CD8-positive, alpha-beta memory T cell (primary cell): ENCODE measurements at places on chromosomes 5 and 9. TPM values are rescaled to one million over a fixed set of nuclear protein-coding genes. Genes with fewer than 3 reads are reported as not detected.

DNA sequence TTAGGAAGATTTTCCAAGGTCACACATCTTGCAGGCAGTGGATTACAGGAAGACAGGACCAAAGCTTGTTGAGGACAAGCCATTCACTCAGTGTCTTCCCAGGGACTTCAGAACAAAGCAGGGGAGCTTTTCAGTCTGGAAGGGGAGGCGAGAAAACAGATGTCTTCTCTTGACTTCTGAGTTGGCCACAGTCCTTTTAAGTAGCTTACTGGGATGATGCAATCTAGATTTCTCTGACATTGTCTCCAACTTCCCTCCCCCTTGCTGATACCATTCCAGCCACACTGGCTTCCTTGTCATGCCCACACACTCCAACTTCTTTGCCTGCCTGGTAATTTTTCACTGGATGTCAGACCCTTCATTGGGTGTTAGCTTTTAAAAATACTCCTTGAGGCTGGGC, 174.2 kb upstream of the TBC1D2 start:
- DNase-seq = no peak
- H3K4me3 ChIP-seq = no peak overlapping the region
- no peaks in the 10 kb centered on the region for H3K27me3 ChIP-seq
- H3K27ac ChIP-seq = no peak overlapping the region
- no peaks in the 10 kb centered on the region for H3K36me3 ChIP-seq

DNA sequence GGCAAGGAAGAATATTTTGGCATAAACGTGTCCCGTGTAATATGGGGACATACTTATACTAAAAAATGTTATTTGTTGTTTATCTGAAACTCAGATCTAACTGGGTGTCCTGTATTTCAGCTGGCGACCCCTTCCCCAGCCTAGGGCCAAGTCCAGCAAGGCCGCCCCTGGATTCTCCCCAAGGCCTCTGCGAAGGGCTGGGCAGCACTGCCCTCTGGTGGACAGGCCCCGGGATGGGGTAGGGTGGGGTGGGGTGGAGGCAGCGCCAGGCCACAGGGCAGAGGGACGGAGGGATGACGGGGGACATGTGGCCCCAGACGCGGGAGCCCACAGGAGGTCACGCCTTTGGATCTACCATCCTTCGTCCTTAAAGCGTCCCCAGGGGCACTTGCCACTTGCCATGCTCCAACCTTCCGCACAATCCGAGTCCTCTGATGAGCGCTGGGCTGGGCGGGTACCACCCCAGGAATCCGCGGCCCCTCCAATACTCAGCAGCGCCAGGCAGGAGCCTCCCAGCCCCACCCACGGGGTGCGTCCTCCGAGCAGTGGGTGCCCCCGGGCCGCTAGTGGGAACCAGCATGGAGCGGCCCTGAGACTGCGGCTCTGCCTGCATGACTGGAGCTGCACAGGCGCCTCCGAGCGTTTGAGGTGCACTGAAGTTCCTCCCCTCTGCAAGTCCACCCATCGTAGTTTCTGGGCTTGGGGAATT, 7.1 kb upstream of the AGPAT2 start:
- no peak for DNase-seq
- H3K4me1 ChIP-seq = no peaks in the 10 kb centered on the region
- H3K4me3 ChIP-seq = no peak overlapping the region
- no peaks in the 10 kb centered on the region for H3K27me3 ChIP-seq
- no peaks in the 10 kb centered on the region for H3K36me3 ChIP-seq

DNA sequence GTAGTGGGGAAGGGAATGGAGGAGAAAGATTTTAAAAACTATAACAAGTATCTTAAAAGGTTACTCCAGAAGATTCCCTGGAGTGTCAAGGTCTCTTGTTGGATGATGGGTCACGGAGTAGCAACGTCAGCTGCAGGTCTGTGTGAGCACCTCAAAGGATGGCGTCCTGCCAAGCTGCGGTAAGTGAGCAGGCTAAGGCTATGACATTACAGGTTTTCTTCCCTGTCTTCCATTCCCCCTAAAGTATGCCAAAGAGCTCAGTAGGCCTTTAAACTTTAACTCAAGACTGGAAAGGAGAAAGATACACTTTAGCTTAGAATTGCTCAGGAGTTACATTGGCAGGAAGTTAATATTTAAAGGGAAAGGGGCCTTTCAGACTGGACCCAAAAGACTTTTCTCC, 17.5 kb downstream of the SPOCK1 start:
- DNase-seq = no peak
- no peaks in the 10 kb centered on the region for H3K4me1 ChIP-seq
- H3K4me3 ChIP-seq = no peak overlapping the region
- no peaks in the 10 kb centered on the region for H3K36me3 ChIP-seq
- no peaks in the 10 kb centered on the region for H3K27me3 ChIP-seq

DNA sequence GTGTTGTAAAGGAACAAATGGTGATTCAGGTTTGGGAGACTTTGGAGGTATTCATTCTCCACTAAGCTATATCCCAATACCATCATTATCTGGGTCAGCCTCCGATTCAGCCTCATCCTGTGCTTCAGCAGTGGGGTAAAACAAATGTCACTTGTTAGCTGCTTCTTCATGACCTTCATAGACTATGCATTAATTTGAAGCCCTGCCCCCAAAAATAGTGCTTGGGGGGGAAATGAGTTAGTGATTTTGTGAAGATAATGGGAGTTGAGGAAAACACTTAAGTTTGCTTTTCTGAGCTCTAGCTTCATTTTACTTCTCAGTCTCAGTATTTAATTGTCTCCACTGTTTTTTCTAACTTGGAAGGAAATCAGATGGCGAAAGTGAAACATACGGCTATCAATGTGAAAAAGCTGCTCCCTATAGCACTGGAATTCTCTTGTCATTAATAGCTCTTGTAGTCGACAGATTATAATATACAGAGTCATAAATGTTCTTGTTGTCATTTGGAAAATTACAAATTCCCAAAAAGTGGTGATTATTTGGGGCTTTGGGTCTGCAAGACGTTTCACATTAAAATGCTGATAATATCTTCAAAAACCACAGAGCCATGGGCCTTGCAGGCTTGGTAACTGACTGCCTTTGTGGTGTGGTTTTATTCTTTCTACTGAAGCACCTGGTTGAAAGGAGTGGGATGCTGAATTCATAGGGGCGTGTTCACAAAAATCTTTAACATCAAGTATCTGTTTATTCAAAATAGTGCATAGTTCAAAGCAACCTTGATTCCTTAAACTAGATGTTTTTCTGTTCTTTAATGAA, 40.0 kb downstream of the PIK3R1 start:
- H3K4me3 ChIP-seq = peak overlapping the region; percentile 2
- no peaks in the 10 kb centered on the region for H3K36me3 ChIP-seq
- no peak overlapping the region for H3K27ac ChIP-seq
- no peak for DNase-seq
- H3K27me3 ChIP-seq = no peaks in the 10 kb centered on the region

GRCh38 chr5:29949301-29949872, 1244.1 kb upstream of the CDH6 start:
- no peaks in the 10 kb centered on the region for H3K27me3 ChIP-seq
- H3K4me3 ChIP-seq = no peak overlapping the region
- no peaks in the 10 kb centered on the region for H3K36me3 ChIP-seq
- no peak for DNase-seq

NRG2 gene
- not detected for polyA plus RNA-seq

CTSV gene
- not detected for polyA plus RNA-seq

F2RL2 gene
- 0.49 TPM for polyA plus RNA-seq

PCDHGA11 gene
- 0.09 TPM for polyA plus RNA-seq

TMEM252 gene
- not detected for polyA plus RNA-seq
